Right lung (tissue), 10 donors: ENCODE measurements at places on chromosomes 4 and X. TPM values are rescaled to one million over a fixed set of nuclear protein-coding genes. Genes with fewer than 3 reads are reported as not detected.

DNA sequence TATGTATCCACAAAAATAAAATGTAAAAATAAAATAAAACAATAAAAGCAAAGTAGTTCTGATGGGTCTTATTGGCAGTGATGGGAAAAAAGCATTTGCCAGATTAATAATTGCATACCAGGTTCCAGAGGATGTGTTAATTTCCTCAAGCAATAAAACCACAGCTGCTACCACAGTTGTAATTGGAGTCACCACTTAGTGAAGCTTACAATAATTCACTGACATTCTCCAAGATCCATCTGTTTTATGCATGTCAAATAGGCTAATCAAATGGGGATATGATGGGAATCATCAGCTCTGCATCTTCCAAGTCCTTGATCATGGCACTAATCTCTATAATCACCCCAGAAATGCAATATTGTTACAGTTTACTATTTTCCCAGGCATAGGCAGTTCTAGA lies 123.5 kb upstream of the EMCN start:
- DNase-seq: no peak

DNA sequence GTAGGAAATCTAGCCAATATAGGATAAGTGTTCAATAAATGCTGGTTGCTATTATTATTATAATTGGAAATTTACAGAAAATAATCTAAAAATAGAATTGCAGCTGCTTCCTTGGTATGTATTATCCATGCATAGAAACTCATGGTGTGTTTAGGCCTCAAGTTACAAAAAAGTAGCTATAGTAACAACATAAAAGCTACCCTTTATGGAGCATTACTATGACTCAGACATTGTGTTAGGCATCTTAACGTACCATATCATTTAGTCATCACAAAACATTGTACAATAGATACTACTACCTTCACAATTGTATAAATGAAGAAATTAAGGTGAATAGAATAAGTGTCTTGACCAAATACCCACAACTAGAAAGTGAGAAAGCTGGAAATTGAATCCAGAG lies 126.9 kb upstream of the NRK start:
- no peak for DNase-seq

GRCh38 chr4:172686021-172686420 lies 482.6 kb upstream of the GALNT7 start:
- no peak for DNase-seq

- DNase-seq: no peak
Observed at GRCh38 chr4:127889903-127890302, 9.2 kb downstream of the PLK4 start.

DNA sequence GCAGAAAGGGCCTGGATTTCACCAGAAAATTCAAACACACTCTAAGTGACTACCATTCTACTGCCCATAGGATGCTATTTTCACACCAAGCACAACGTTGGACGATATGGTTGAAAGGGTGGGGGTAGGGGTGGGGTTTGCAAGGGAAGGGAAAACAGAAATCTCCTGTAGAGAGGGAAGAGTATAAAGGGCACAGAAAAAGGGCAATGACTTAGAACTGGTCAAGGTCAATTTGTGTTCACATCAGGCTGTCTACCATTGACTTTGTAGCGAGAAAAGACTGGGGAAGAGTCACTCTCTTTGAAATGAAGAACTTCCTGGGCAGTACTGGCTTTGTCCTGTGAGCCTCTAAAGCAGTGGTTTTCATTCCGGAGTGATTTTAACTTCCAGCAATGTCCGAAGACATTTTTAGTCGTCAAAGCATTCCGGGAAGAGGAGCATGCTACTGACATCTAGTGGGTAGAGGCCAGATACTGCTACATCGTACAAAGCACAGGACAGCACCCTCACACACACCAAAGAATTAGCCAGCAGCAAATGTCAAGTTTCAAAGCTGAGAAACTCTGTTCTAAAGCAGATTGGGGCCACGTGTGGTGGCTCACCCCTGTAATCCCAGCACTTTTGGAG lies 48.4 kb upstream of the SLC7A3 start:
- DNase-seq: no peak

DNA sequence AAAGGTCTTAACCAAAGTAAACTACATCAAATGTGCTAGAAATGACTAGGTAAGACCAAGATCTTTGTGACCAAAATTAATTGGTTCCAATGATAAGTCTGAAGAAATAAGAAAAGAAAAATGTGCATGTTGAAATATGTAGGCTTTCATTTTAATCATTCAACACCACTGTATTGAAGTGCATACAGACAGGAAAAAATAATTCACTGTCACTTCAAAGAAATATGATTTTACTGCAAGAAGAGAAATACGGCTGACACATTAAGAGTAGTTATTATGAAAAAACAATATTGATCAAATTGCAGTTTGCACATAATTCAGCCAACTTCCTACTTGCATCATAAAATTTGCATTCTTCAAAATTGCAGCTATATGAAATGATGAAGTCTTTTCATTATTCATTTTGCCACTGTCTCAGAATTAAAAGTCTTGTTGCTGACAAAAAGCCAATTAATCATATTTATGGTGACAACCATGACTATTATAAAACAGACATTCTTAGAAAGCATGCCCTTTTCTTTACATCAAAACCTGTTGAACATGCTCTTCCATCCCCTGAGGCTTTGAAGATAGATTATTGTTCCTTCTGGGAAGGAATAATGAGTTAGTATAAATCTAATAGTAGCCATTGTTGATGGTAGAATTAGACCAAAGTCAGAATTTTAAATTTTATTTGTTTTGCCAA lies 405.9 kb upstream of the MAD2L1 start:
- DNase-seq: no peak

DNA sequence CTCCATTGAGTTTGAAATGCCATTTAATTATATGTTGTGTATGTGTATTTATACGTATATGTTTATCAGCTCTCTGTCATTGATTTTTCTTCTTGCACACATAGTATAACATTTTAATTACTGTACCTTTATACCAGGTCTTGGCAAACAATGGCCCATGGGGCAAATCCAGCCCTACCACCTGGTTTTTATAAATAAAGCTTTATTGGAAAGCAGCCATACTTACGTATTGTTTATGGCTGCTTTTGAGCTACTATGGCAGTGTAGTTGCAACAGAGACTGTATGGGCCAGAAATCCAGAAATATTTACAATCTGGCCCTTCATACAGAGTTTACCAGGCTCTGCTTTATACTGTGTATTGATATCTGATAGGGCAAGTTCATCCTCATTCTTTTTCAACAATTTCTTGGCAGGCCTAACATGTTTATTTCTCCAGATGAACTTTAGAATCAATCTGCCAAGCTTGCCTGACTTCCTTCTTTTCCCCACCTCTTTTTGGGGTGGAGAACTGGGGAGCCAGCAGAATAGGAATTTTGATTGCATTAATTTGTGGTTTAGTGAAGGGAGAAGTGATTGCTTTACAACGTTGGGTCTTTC lies 15.8 kb downstream of the DCUN1D4 start:
- DNase-seq: peak; percentile 25

GRCh38 chr4:139770361-139770760 lies 104.7 kb downstream of the MGST2 start:
- no peak for DNase-seq

Gene MTNR1A
- 0.09 TPM for polyA plus RNA-seq

Gene RBM46
- not detected for polyA plus RNA-seq

Gene LDB2
- polyA plus RNA-seq: 87.9 TPM

Gene ASB9
- 12.3 TPM for polyA plus RNA-seq

Gene PGAM4
- 0.33 TPM for polyA plus RNA-seq

Gene CLDN22
- polyA plus RNA-seq: 2.2 TPM

Gene ASB12
- 0.85 TPM for polyA plus RNA-seq
